ENCODE measurements at places on chromosomes 5 and 9. TPM values are rescaled to one million over a fixed set of nuclear protein-coding genes. Genes with fewer than 3 reads are reported as not detected.
A peak's percentile ranks its signal among the peaks of the same experiment; 100 is the strongest.

CNOT8 gene
- 47.9 TPM for total RNA-seq

CDO1 gene
- total RNA-seq = 27.7 TPM

ALDH7A1 gene
- total RNA-seq = 25.3 TPM

AQP3 gene
- total RNA-seq = 2.8 TPM

SMC2 gene
- 8.8 TPM for total RNA-seq

ACOT12 gene
- 0.18 TPM for total RNA-seq

CATSPER3 gene
- 0.63 TPM for total RNA-seq

DNAH5 gene
- total RNA-seq = 0.57 TPM

SIT1 gene
- total RNA-seq = 0.65 TPM

AK8 gene
- total RNA-seq = 0.71 TPM

DAB2 gene
- 255 TPM for total RNA-seq

FOXD4L4 gene
- 0.19 TPM for total RNA-seq

SAXO1 gene
- total RNA-seq = 0.29 TPM

MAP1B gene
- 754 TPM for total RNA-seq

DNA sequence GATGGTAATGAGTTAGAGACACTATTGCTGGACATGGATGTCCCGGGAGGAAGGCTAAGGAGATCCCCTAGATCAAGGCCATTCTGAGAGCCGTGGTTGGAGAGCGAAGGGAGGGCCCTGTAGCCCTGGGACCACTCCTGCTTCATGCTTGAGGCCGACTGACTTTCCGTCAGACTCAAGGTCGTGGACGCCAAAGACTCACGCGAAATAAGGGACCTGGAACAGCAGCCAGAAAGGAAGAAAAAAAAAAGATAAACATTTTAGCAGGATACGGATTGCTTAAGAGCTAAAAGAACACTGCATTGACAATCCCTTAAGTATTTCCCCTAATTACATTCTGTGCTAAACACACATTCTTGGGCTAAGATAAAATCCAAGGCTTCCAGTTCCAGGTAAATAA lies 181.2 kb downstream of the GLIS3 start:
- DNase-seq = no peak

DNA sequence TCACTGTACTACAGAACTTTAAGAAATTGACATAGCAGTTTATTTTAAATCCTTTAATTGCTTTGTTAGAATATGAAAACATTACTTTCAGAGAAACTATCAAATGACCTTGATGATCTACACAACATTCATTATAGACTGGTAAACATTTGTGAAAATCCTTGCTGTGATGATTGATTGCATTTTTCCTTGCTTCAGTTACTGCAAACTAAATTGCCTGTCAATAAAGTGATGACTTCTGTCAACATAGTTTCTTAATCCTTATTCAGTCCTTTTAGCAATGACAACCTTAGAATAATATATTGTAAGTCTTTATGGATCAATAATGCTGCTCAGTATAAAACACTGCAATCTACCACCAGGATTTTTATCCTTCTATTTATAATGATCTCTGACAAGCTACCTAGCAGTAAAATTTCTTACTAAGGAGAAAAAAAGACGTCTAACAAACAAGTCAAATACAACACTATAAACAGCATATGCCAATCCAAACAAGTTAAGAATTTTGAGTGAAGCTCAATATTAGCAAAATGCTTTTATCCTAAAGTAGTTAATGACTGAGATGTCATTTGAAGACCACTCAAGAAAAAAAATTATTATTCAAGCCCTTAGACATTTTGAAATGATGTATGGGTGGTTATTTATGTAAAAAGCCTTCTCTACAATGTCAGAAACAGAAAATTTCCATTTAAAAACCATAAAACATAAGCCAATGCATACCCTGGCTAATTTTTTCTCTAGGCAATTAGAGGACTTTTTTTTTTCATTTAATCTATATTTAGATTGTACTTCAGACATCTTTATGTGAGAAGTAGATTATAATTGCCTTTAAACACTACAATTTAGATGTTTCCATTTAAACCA lies 105.5 kb downstream of the FBXL17 start:
- no peak for DNase-seq

- DNase-seq = no peak
Observed at GRCh38 chr5:82513738-82514137, 235.6 kb upstream of the RPS23 start.

DNA sequence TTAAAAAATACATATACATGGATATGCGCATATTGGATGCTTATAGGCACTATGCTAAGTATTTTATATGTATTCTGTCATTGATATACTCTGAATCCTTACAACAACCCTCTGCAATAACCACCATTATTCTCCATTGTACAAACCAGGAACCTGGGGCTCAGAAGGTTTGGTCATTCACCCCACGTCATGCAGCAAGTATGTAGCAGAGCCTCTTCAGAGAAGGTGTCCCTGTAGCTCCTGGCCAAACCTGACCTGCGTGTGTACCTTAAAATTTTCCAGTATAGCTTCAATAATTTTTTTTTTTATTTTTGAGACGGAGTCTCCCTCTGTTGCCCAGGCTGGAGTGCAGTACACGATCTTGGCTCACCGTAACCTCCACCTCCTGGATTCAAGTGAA lies 51.9 kb downstream of the MFAP3 start:
- DNase-seq = no peak

GRCh38 chr5:59569608-59570334 lies 323.8 kb downstream of the PDE4D start:
- DNase-seq = no peak

- no peak for DNase-seq
Observed at GRCh38 chr5:168647083-168647482, 67.9 kb upstream of the PANK3 start.

DNA sequence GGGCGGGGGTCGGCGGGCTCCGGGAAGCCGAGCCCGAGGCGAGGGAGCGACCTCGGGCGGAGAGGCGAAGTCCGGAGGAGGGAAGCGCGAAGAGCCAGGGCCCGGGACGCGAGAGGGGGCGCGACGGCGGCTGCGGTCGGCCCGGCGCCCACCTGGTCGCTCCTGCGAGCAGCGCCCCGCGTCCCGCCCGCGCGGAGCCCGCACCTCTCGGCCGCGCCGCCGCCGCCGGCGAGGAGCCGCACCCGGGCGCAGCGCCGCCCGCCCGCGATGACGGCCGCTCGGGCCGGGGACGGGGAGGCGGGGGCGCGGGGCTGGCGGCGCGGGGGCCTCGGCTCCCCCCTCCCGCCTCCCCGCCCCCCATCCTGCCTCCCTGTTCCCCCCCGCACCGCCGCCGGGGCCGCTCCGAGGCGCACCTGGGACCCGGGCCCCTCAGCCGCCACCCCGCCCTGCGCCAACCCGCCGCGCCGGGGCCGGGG lies 2.6 kb downstream of the NR5A1 start:
- no peak for DNase-seq

DNA sequence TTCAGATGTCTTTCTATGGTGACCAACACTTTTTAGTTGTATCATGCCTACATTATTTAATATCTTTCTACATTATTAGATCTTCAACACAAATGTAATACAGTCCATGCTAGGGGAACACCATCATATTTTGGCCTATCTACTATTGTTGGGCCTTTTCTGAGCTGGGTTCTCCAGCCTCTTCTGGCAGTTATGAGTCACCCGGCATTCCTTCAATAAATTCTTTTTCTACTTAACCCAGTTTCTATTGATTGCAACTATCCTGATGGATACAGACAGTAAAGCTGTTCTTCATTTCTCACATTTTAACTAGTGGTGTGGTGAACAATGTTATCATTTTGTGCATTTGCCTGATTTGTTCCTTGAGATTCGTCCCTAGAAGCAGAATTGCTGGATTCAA lies 529.3 kb downstream of the BNC2 start:
- no peak for DNase-seq

- DNase-seq = peak; percentile 71
Observed at GRCh38 chr5:81787474-81788242, 36.8 kb upstream of the SSBP2 start.

- no peak for DNase-seq
Observed at GRCh38 chr5:59685793-59686192, 207.7 kb downstream of the PDE4D start.

- no peak for DNase-seq
Observed at GRCh38 chr9:11962327-11962726, 730.9 kb upstream of the TYRP1 start.

DNA sequence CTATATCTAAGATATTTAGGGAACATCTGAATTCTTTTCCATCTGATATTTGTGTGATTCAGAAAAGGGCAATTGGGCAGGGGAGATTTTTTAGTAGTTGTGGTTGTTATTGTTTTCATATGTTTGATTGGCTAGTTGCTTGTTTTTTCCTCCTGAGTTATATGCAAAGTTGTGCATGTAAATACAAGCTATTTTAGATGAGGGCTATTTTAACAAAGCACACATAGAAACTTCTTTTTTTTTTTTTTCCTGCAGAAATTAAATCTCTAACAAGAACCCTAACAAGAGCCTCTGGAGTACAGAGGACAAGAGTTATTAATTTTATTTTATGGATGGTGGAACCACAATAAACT lies 559.1 kb downstream of the CETN3 start:
- no peak for DNase-seq

GRCh38 chr5:98941131-98941883 lies 12.5 kb upstream of the CHD1 start:
- no peak for DNase-seq

- no peak for DNase-seq
Observed at GRCh38 chr5:157528036-157528632, 47.4 kb downstream of the ADAM19 start.

- DNase-seq = no peak
Observed at GRCh38 chr5:137152616-137153015, 346.5 kb downstream of the SPOCK1 start.

DNA sequence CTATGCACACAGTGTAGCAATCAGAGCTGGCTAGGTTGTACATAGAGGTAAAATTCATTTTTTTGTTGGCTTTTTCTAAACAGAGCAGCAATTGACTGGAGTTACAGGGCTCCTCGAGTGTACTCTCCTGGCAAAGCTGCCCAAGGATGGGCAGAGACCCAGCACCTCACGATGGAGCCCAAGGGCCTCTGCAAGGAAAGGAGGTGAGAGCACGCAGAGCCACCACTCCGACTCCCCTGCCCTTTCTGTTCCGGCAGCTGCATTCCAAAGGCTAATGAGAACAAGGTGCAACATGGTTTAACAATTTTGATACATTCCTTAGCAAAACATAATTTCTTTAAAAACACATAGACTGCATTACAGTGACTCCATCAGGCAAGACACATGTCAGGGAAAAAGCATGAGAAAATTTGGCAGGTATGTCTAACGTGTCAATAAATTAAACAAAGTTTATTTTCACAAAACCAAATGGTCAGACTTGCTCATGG lies 47.5 kb downstream of the SAXO1 start:
- DNase-seq = no peak

- DNase-seq = no peak
Observed at GRCh38 chr9:133509179-133510083, 15.3 kb downstream of the MYMK start.

- DNase-seq = no peak
Observed at GRCh38 chr5:51225789-51226742, 157.2 kb upstream of the ISL1 start.

DNA sequence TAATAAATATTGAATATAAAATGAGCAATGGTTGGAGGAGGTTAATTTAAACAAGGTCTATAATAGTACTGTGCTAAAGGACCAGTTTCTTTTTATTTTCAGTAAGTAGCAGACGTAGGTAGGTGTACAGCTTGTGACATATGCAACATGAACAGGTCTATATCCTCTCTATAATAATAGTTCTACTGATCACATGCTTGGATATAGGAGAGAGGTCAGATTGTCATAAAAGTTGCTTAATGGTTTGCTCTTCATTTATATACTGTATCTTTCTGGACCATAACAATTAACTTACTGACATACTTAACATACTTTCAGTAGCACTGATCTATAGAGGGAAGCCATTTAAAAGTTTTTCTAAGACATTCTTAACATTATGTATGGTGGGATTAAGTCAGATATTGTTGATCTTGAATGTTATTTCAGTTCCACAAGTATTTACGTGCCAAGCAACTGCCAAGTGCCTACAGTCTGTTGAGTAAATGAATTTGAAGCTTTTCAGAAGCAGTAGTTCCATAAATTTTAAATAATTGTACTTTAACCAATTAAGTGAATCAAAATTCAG lies 68.0 kb downstream of the DENND4C start:
- no peak for DNase-seq

- no peak for DNase-seq
Observed at GRCh38 chr5:127582773-127583370, 65.4 kb downstream of the PRRC1 start.

GRCh38 chr5:6520201-6520600 lies 71.5 kb downstream of the UBE2QL1 start:
- no peak for DNase-seq

DNA sequence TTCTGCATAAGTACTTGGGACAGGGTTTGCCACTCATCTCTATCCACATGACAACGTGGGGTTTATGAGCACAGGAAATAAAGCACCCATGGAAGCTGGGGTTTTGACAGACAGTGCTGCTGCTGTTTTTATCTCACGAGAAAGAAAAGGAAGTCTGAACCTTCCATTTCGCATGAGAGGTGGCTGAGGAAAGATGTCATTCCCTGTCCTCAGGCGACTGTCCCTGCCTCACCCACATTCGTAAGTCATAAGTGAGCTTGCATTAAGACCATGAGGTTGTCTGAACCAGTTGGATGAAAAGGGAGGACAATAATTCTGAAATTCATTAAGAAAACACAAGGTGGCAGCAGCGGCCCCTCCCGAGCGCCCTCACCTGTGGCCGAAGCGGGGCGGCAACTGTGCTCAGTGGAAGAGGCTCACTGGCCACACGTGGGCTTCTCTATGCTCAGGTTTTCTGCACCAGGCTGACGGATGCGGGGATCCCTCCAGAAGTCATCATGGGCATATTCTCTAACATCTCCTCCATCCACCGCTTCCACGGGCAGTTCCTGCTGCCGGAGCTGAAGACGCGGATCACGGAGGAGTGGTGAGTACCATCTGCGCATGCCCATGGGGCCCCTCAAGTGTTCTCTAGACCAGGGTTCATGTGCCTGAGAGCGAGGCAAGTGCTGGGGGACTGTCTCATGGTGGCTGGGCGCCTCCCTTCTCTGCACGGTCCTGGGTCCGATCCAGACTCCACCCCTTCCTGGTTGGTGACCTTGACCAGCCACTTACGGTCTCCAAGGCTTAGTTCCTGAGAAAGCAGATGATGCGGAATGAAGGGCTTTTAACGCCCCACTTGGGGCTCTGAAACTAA lies 54.7 kb upstream of the SUSD3 start:
- no peak for DNase-seq
